ENCODE measurements at places on chromosomes 5 and 9. TPM values are rescaled to one million over a fixed set of nuclear protein-coding genes. Genes with fewer than 3 reads are reported as not detected.
A peak's percentile ranks its signal among the peaks of the same experiment; 100 is the strongest.

DNA sequence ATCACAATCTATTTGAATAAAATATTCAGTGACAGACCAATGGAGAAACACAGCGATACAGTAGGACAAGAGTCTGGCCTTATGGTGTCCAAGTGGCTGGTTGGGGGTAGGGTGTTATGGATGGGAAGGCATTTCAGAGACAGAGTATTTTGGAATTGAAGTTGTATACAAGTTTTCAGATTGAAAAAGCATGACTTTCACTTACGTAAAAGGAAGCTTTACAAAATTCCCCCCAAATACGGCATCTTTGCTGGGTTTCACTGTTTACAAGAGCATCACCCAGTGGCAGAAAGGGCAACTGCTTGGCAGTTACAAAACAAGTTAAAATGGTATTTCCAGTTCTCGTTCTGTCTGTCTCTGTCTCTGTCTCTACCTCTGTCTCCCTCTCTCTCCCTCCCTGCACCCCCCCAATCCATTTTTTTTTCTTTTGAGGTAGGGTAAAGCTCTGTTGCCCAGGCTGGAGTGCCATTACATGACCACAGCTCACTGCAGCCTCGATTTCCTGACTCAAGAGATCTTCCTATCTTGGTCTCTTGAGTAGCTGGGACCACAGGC lies 86.2 kb downstream of the PTPN3 start:
- no peak for DNase-seq

The GRXCR2 gene
- 2.8 TPM for total RNA-seq

DNA sequence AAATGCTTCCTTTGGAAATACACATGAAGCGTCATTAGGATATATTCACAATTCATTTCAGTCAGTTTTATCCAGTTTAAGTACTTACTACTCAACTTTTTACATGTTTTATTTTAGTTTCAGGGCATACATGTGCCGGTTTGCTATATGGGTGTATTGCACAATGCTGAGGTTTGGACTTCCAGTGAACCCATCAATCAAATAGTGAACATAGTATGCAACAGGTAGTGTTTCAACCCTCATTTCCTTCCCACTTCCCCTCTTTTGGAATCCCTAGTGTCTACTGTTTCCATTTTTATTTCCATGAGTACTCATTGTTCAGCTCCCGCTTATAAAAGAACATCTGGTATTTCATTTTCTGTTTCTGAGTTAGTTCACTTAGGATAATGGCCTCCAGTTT lies 74.7 kb downstream of the TMEM161B start:
- DNase-seq, result no peak

GRCh38 chr9:133585481-133586351 lies 23.5 kb downstream of the FAM163B start:
- DNase-seq, result no peak

DNA sequence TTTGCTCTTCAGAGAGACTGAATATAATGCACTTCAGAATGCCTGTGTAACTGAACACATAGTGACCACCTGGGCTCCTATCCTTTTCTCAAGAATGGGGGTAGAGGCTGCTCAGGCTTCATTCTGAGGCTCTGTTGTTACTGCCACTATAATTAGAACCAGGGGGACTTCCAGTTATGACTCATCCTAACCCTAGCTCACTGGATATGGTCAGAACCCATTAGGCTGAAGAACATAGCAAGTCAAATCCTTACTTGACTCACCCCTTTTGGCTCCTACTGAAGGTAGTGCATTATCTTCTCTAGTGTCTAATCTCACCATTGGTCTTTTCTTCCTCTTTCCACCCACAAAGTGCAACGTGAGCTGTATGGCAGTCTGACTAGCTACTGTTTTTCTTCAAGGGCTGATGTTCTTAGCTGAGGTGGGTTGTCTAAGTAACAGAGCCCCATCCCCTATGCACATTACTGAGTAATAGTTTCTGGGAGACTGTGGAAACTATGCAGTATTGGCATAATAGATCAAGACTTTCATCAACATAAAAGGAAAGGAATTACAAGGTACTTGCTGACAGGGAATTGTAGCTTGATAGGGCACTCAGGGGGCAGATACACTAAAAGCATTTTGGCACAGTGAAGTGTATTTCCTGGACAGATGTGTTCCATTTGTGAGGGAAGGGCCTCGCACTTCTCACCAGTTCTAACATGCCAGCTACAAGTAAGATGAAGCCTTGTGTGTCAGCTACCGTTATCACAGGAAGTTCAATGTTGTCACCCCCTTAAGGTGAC lies 431.0 kb upstream of the MEF2C start:
- no peak for DNase-seq

DNA sequence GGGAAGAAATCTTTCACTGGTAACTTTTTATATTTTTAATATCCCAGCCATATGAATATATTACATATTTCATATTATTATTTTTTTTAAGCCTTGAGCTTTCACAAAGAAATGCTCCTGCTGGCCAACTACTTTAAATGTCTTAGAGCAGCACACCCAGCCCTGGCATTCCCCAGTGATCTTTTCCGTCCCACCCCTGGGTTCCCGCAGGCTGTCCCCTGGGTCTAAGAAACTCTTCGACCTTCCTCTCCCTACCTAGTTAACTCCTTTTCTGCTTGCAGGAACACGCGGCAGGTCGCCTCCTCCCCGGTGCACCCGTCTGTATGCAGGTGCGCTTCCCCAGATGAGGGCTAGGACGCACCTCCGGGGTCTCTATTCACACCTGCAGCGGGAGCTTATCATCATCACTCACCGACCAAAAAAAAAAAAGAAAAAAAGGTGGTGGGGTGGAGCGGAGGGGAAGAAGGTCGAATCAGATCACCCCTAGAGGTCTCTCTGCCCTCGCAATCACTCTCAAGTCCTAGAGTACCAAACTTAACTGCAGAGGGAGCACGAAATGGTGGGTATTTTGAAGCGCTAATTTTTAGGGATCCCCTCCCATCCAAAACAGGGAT lies 696 bp downstream of the ZFP62 start:
- peak; percentile 25 for DNase-seq

DNA sequence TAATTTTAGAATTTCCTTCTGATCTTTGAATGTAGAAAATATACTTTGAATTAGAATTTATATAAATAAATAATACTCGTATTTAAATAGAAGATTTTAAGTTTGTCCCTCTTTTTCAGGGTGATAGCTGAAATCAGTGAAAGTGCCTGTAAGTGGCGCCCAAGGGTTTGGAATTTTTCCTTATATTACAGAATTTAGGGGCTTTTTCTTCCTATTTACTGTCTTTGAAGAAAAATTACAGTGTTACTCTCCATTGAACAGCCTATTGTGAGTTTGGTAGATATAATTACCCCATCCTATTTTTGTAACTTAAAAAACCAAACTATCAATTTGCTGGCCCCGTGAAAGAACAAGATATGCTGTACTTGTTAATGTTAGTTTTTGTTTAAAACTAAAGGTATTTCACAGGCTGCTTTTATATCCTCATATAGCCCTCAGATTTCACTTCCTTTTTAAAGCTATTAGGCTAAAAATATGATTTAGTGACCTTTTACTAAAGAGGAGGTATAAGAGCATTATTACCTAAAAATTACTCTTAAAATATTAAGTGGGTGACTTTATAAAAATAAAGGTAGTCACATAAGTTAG lies 3.2 kb downstream of the MAP3K1 start:
- no peak for DNase-seq

DNA sequence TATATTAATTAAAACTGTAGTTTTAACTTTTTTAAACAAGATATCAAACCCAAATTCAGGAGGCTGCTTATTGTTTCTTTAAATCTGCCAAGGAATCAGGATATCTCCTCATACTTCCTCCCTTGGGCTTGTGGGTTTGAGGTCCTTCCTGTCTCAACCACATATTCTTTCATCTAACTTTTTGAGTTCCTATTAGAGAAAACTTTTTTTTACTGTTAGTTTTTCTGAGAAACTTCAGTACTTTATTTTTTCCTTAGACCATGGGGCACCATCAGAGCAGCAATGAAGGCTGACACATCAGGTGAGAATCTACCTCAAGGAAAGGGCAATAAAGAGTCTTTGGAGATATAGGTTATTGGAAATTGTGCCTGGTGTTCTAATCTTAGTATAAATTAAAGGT lies 56.7 kb downstream of the TSSK1B start:
- DNase-seq, result no peak

The MOB3B gene
- total RNA-seq, result 1.8 TPM

The GRM6 gene
- not detected for total RNA-seq

DNA sequence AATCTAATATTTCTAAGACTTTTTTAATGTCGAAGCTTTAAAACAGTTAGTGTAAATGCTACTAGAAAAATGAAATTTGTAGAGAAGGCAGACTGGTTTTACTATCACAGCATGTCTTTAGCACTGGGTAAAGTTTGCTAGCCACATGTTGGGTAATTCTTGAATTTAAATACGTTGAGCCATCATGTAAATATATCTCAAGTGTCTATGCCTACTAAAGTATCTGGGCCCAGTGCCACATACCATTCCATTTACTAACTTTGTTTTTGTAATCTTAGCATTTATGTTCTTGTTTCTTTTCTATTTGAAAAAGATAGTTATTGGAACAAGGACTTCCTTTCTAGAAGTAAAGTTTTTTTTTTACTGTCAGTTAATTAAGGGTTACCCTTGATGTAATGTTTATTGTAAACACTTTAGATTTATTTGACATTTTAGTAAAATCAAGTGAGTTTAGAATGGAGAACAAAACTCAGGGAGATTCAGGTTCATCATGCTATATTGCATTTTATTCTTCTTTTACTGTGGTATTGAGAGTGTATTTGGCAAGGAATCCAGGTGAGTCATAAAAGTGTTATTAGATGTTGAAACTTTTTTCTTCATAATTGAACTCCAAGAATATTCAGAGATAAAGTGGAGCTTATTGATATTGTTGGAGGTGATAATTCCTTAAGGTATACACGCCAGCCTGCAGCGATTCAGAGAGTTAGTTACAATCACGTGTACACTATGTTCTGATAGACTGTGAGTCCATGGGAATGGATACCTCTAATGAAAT lies 182.4 kb downstream of the CCDC171 start:
- no peak for DNase-seq

The PRUNE2 gene
- 1.9 TPM for total RNA-seq

GRCh38 chr9:9557804-9558334 lies 1054.9 kb downstream of the PTPRD start:
- no peak for DNase-seq

- no peak for DNase-seq
Measured at GRCh38 chr9:126861707-126862103, 1.3 kb downstream of the ZBTB34 start.

- no peak for DNase-seq
Measured at GRCh38 chr9:16099732-16100536, 547.1 kb downstream of the CCDC171 start.

The WNK2 gene
- total RNA-seq, result 220 TPM

- DNase-seq, result no peak
Measured at GRCh38 chr5:127596501-127596900, 52.4 kb upstream of the CTXN3 start.

The IRGM gene
- total RNA-seq, result not detected

The CCDC152 gene
- total RNA-seq, result 1.3 TPM

DNA sequence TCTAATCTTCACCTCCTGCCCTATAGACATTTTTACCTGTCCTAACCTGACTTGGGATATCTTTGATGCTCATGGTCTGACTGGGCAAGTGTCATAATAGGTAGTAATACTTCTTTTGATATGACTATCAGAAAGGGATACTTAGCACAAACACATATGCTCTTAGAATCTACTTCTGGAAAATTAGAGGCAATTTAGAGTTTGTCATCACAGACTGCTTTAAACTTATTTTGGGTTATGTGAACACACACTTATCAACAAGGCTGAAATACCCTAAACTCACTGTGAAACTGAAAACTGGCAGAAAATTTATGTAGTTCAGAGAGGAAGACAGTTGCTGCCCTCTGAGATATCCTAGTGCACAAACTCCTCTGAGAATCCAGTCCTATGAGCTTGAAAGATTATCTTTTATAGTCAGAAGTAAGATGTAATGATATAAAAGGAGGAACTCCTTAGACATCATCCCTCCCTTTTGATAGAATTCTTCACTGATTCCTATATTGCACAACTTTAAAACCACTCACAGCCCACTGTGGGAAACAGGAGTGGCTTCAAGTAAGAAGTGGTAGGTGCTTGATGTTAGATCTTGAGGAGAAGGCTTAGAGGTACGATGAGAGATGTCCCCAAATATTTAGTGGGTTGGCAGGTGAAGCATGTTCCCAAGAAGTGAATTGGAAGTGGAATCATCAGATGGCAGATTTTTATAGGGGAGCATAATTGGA lies 273.3 kb downstream of the MAN2A1 start:
- DNase-seq, result no peak

The DDX4 gene
- not detected for total RNA-seq

DNA sequence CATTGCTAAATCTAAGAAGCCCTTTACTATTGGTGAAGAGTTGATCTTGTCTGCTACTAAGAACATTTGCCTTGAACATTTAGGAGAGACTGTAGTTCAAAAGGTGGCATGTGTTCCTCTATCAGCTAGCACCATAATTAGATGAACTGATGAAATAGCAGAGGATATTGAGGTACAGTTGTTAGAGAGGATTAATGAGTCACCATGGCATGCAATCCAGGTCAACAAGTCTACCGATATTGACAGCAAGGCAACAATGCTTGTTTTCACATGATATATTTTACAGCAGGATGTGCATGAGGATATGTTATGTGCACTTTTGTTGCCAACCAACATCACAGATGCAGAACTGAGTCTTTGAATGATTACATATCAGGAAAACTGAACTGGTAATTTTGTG lies 134.3 kb upstream of the CDH9 start:
- DNase-seq, result no peak

The DOCK2 gene
- 9.8 TPM for total RNA-seq

GRCh38 chr9:98998441-98999151 lies 54.9 kb downstream of the COL15A1 start:
- peak; percentile 91 for DNase-seq

- DNase-seq, result no peak
Measured at GRCh38 chr9:20553558-20554149, 68.6 kb downstream of the MLLT3 start.

The QRFP gene
- not detected for total RNA-seq

Data from heart right ventricle (tissue), 16 donors.